ENCODE measurements at places on chromosomes 1 and 21. TPM values are rescaled to one million over a fixed set of nuclear protein-coding genes. Genes with fewer than 3 reads are reported as not detected.

DNA sequence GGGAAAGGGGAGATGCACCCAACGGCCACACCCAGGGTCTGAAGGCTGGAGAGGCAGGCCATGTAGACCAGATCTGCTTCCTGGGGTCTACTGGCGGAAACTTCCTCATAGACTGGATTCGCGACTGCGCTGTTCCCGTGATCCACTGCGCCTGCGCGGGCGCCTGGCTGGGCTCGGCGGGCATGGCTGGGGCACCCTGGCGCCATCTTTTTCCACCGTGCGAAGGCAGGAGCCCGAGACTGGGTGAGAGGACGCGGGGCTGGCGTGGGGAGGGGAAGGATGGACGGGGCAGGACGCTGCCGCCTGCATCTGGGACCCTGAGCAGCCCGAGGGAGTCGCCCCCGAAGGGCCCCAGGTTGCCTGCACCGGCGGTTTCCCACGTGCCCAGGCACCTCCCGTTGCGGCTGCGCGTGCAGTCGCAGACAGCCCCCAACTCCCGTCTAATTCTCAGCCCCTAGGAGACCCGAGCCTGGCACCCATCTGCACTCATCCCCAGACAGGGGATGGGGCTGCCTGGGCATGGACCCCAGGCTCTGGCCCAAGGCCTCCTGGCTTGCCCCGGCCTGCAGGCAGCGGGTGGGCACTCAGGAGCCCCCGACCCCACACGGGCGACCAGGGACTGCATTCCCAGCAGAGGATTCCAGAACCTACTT, 12.4 kb upstream of the FAM3B start:
- no peak for DNase-seq

GRCh38 chr1:217135569-217135915, 412.3 kb upstream of the ESRRG start:
- DNase-seq, result no peak

DNA sequence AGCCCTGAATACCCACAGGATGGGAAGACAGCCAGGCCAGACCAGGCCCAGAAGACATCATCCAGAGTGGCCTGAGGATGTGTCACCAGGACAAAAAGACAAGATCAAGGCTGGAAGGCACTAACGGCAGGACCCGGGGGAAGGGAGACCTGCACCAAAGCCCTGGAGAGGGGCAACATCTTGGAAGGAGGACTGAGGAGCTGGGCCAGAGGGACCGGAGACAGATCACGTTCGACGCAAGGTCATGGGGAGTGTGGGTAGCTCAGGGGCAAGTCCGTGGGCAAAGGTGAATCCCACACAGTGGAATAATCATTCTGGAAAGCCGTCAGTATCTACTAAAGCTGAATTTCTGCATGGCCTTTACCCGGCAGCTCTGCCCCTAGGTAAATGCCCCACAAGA, 478.6 kb downstream of the MATN1 start:
- DNase-seq, result no peak

The NUDT4B gene
- 0.90 TPM for total RNA-seq

- no peak for DNase-seq
Observed at GRCh38 chr1:203478231-203478630, 2.6 kb downstream of the PRELP start.

DNA sequence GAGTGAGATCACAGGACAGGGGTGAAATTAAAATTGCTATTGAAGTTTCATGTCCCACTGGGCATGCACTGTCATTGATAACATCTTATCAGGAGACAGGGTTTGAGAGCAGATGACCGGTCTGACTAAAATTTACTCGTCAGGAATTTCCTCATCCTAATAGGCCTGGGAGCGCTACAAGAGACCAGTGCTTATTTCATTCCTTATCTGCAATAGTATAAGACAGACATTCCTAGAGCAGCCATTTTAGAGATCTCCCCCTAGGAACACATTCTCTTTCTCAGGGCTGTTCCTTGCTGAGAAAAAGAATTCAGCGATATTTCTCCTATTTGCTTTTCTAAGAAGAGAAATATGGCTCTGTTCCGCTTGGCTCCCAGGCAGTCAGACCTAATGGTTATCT, 181.4 kb upstream of the ETV3 start:
- DNase-seq, result no peak

DNA sequence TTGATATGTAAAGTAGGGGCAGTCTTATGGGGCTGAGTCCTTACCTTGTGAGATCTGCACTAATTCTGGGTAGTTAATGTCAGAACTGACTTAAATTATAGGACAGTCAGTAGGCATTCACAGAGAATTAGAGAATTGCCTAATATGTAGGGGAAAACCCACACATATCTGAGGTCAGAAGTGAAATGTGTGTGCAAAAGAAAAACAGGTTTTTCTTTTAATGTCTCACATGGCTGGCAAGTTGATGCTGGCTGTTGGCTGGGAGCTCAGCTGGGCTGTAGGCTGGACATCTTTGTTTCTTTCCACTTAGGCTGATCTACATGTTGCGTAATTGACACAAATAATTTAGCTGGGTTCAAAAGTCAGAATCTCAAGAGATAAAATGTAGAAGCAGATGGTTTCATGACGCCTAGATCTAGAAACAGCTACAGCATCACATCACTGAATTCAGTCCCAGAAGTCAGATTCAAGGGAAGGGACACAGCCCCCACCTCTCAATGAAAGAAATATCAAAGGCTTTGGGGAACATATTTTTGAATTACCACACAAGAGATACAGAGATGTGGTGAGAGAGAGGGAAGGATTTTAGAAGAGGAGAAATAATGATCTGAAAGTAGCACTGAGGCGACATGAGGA, 98.9 kb downstream of the TNFSF18 start:
- DNase-seq, result peak; percentile 61

- DNase-seq, result no peak
Observed at GRCh38 chr1:222876182-222876581, 61.3 kb downstream of the DISP1 start.

DNA sequence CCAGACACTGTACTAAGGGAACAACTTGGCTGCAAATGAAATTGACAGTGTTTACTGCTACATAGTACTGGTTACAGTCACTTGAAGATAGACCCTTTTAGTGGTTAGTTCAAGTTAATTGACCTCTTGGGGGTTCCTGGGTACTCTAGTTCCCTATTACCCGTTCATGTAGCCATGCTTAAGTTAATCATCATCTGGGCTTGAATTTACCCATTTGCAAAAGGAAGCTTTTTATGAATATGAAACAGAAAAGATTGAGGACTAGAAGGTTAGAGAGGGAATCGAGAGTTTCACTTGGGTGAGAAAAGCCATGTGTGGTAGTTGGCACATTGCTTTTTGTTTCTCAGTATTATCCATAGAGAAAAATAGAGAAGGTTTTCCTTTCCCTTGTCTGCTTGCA, 2.7 kb downstream of the MIA3 start:
- DNase-seq, result no peak

GRCh38 chr1:186014370-186015037, 280.3 kb downstream of the HMCN1 start:
- no peak for DNase-seq

DNA sequence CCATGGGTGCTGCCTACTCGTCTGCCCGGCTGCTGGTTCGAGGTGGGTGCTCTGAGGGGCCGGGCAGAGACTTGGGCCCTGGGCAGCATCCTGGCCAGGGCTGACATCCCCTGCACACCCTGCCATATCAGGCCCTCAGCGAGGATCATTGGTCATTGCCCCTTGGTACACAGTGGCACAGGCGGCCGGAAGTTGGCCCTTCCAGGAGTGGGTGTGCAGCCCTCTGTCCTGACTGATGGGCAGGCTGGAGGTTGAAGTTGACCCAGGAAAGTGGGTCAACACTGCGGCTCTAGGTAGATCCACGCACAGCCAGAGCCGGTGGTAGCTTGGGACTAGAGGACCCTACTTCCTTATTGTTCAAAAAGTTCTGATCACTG, 72.9 kb downstream of the TRIM11 start:
- DNase-seq, result no peak

DNA sequence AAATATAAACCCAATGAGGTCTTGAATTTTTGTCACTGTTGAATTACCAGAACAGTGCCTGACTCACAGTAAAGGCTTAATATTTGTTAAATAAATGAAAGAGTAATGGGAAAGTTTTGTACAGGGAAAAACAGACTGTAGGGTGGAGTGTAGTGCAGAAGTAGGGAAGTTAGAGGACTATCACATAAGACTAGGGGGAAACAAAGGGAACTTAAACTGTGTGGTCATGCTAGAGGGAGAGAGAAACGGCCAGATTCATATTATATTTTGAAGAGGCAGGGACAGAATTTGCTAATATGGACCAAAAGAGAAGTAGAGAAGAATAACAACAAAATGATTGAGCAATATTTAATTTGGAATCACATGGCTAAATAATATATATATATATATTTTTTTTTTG, 14.8 kb downstream of the CTSK start:
- DNase-seq, result no peak

DNA sequence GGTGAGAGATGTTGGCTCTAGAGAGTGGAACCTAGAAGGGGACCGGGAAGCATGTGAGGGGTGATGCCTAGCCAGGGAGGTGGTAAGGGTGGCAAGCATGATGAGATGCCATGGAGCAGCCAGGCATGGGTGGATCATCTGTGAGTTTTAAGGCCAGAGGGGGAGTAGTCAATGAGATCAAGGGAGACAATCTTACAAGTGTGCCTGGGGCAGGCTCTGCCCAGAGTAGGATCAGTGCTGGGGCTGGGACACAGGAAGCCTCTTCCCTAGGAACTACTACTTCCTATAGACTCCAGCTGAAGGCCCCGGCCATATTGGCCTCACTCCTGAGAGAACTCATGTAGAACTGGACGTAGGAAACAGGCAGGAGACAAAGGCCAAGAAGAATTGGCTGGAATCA, 192.4 kb upstream of the CSF3R start:
- no peak for DNase-seq

- no peak for DNase-seq
Observed at GRCh38 chr1:69846267-69846666, 278.5 kb downstream of the LRRC7 start.

The FCRL6 gene
- total RNA-seq, result 2.2 TPM

All from left lung (tissue), 14 donors.